ENCODE measurements at places on chromosomes 6 and 20.
A peak's percentile ranks its signal among the peaks of the same experiment; 100 is the strongest.

- no peak for DNase-seq
Observed at GRCh38 chr6:43709654-43710303, 22.2 kb upstream of the MRPS18A start.

GRCh38 chr20:46221256-46221833, 87.0 kb downstream of the CDH22 start:
- DNase-seq, result no peak

GRCh38 chr20:1567392-1568162, 10.1 kb upstream of the SIRPD start:
- no peak for DNase-seq

DNA sequence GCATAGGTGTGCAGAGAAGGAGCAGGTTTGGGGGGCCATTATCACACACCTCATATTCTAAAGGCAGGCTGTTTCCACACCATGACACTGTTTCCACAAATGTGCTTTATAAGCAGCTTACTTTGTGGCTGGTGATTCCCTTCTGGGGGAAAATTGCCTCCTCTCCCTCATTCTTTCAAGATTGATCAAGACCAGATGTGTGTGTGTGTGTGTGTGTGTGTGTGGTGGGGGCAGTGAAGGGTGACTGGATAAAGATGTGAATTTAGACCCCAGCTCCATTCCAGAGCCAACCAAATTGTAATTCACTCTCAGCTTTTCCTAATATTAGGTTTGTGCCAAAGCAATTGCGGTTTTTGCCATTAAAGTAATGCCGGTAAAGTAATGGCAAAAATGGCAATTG, 45.6 kb downstream of the EDN3 start:
- no peak for DNase-seq

DNA sequence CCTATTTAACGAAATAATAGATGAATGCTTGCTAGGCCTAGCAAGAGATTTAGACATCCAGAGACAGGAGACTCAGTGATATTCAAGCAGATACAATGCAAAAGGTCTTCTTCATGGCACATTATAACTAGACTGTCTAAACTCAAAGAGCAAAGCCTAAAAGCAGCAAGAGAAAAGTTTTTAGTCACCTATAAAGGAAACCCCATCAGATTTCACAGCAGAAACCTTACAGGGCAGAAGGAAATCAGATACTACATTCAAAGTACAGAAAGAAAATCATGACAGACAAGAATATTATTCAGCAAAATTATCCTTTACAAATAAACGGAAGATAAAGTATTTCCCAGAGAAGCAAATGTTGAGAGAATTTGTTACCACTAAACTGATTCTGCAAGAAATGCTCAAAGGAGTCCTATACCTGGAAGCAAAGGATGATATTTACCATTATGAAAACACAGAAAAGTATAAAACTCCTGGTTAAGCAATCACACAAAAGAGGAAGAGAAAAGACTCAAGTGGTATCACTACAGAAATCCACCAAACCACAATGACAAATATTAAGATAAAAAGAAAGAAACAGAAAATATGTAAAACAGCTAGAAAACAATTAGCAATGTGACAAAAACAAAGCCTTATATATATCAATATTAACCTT, 333.7 kb downstream of the MEI4 start:
- no peak for DNase-seq

DNA sequence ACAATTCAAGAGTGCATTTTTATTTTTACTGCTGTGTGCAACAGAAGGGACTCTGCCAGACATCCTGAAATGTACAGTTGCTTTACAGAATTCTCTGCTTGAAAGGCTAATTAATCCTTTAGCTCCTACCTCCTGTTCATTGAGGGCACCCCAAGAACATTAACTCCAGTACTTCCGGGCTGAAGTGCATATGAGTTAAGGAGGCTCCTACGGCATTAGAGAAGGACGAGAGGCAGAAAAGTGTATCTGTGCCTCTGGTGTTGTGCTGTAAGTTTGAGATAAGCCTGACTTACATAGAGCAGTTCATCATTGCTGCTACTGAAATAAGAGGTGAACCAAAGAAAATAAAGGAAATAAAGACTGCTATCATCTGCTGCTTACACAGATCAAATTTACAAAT, 609.3 kb upstream of the ADGRB3 start:
- DNase-seq, result no peak

DNA sequence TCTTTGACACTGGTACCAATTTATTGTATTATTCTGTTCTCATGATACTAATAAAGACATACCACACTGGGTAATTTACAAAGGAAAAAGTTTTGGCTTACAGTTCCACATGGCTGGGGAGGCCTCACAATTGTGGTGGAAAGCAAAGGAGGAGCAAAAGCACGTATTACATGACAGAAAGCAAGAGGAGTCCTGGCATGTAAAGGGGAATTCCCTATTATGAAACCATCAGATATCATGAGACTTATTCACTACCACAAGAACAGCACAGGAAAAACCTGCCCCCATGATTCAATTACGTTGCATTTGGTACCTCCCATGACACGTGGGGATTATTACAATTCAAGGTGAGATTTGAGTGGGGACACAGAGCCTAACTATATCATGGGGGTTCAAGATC, 43.4 kb downstream of the SLC22A2 start:
- no peak for DNase-seq

DNA sequence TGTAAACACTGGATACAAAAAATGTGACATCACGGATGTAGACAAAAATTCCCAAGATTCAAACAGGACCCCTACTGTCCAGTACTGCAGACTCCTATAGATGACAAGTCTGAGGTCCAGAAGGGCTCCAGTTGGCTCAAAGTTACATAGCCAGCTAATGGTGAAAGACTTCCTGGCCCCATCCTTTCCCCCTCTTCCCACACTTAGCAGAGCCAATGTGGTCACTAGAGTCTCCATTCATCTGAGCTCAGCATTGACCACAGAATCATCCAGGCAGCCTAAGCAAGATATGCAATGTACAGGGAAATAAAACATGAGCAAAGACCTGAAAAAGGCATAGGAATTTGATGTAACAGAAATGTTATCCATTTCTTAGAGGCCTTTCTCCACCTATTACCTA, 180.5 kb downstream of the ADAT2 start:
- DNase-seq, result no peak

DNA sequence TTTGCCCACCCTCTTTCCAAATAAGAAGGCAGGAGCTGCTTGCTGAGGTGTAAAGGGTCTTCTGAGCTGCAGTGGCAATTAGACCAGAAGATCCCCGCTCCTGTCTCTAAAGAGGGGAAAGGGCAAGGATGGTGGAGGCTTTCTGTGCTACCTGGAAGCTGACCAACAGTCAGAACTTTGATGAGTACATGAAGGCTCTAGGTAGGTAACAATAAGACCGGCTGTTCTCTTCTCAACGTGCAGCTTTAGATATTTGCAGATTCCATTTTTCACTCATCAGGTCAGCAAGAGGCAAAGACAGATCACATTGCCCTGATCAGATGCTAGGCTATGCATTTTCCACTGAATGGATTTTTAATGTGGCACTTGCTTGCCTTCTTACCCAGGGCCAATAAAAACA, at the start of gene FABP7:
Gene FABP7, plus strand, starts transcription at position 50 of the 400 bp plus-strand sequence. Its CDS starts 79 bp downstream, at position 129.
- no peak for DNase-seq

DNA sequence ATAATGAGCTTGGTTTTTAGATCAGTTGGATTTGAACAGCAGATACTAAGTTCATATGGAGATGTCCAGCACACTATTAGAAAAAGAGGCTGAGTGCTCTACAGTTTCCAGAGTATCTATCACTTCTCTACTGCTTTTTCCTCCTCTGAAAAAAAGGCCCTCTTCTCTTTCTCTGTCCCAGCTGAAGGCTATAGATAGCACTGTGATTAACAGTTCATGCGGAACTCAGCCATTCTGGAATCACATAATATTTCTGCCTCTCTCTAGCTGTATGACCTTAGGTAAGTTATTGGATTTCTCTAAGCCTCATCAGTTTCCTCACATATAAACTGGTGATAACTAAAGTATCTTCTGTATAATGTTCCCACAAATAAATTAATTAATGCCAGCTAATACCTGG, 184.1 kb downstream of the UBE3D start:
- no peak for DNase-seq

DNA sequence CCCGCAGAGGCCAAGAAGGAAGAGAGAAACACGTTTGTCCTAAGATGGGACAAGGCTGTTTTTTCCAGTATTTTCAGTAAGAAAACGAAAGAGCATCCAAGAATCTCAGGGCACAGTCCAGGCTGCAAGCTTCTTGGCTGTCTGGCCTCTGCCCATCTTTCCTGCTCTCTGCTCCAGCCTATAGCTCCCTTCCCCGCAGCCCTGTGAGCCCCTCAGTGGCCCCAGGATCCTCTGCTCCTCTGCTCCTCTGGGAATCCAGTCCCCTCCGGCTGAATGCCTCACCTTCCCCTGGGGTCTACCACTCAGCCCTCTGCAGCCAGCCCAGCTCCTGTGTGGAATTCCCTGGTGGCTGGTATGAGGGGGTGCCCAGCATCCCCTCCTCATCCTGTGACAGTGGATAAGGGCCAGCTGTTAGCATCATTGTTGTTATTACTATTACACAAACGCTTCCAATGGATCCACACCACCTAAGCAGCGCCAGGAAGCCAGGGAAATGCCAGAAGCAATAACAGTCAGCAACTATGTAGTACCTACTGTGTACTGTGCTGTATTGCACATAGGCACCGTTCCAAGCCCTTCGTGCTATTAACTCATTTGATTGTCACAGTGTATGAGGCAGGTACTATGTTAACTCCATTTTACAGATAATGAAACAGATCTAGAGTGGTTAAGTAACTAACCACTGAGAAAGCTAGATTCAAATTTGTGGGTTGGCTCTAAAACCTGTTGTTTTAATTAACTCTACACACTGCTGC, 60.3 kb upstream of the PTPN1 start:
- no peak for DNase-seq

DNA sequence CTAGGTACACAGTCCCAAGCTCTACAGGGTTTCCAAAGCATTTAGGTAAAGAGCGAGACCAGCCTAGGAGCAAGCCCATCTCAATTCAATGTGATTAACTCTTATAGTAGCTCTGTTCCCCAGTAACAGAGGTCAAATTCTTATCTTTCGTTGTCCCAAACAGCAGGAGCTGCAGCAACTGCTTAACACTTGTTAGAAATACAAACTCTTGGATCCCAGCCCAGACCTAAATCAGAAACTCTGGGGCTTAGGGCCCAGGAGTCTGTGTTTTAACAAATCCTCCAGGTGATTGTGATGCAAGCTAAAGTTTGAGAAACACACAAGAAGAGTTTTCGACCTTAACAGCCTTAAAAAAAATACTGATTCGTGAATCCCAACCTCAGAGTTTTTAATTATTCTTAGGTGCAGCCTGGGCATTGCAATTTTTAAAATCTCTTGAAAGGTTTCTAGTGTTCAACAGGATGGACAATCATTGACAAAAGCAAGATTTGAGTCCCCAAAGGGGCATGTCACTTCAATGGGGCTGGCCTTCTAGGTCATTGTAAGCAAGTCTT, 127.4 kb upstream of the HCRTR2 start:
- DNase-seq, result no peak

DNA sequence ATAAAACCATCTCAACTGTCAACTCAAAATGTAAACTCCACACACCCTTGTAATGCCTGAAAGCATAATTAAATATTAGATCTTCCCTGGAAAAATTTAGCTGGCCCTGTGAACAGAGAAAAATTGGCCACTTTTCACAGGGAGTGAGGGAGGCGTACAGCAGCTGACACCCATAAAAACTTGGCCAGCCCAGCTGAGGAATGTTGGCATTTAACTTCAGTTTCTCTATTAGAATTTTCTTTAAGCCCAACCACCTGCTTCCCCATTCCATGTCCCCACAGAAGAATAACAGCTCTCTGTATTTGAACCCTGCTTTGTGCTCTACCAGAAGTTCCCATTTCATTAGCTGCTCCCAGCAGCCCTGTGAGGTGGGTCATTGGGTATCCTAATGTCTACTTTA, 41.0 kb downstream of the PKHD1 start:
- no peak for DNase-seq

DNA sequence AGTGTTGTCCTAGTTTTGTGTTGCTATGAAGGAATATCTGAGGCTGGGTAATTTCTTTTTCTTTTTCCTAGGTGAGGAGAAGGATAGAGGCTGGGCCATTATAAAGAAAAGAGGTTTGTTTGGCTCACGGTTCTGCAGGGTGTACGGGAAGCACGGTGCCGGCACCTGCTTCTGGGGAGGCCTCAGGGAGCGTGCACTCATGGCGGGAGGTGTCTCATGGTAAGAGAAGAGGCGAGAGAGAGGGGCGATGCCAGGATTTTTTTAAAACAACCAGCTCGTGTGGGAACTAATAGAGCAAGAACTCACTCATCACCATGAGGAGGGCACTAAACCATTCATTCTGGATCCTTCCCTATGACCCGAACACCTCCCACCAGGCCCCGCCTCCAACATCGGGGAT, 14.2 kb upstream of the NPBWR2 start:
- DNase-seq, result no peak

- DNase-seq, result no peak
Observed at GRCh38 chr6:19662911-19663310, 174.3 kb upstream of the ID4 start.

- DNase-seq, result no peak
Observed at GRCh38 chr6:79862711-79863110, 84.6 kb downstream of the ELOVL4 start.

DNA sequence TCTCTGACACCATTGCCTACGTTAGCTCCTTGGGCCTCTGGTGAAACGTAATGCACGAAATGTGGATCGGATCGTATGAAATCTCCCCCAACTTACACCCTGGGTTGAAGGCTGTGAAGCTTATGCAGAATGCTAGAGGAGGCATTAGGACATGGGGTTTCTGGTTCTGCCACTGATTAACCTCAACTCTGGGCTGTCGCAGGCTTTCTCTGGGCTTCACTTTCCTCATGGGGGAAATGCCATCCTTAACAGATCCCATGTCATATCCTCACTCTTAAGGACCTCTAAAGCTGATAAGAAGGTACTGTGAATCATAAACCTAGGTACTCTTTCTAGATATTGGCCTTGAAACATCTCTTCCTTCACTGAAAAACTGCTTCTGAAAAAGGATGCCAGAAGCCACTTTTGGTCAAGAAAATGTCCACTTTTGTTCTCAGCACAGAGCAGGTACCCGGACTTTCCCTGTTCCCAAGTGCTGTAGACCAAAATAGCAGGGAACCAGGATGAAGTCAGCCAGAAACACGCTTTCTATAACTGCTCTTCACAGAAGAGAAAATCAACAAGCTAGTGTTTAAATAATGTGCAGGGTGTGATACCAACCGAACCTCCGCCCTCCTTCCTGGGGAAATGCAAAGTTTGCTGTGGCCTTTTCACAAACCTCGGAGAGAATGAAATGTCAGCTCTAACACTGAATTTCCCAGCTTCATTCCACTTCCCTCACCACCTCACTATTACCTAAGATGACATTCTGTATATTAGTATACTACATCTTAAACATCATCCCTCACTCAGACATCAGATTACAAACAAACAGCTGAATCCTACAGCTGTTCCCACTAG, 118.9 kb downstream of the BACH2 start:
- no peak for DNase-seq

GRCh38 chr6:67887747-67888545, 747.1 kb upstream of the ADGRB3 start:
- no peak for DNase-seq

- DNase-seq, result peak; percentile 28
Observed at GRCh38 chr6:32943864-32944649, 3.2 kb upstream of the HLA-DMB start.

DNA sequence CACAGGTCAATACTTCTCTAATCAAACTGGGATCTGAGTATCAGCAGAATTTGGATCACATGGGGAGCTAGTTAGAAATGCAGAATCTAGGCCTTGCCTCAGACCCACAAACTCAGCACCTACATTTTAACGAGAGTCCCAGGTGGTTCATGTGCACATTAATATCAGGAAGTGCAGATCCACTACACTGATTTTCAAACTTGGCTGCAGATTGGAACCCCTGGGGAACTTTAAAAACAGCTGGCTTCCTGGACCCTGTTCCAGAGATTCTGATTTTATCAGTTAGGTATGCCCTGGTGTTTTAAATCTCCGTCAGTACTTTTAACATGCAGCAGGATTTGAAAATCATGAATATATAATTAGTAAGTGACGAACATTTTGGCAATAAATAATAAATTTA, 1.9 kb upstream of the CST8 start:
- DNase-seq, result no peak

Measured in effector CD4-positive, alpha-beta T cell (primary cell).